ENCODE measurements at places on chromosomes 7 and 10.

DNA sequence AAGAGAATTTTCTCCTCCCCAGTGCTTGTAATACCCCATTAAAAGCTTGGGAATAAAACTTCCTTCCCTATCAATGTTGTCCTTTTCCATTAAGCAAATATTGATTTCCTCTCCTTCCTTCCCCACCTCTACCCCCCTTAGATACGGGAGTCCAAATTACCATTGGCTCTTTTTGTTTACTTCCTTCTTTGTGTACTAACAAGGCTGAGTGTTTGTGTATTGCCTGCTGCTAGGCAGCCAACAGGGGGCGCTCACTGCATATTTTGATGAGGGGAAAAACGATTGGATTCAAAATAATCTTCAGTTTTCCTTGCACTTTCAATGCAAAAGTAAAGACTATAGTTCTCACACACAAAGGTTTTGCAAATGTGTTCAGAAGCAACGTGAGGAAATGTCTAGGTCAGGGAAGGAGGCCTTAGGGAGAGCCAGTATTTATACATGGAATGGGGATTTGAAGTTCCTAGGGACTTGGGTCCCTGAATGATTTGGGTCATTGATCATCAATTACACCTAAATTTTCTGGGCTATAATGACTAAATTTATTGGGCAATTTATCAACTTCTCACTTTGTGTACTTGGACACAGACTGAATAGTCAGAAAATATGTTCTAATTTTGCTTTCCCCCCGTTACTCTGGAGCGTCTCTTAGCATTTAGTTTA, 23.6 kb upstream of the VPS41 start:
- DNase-seq, result no peak

- no peak for DNase-seq
These were observed 618.3 kb downstream of the LRMDA start for GRCh38 chr10:76049581-76050290.

DNA sequence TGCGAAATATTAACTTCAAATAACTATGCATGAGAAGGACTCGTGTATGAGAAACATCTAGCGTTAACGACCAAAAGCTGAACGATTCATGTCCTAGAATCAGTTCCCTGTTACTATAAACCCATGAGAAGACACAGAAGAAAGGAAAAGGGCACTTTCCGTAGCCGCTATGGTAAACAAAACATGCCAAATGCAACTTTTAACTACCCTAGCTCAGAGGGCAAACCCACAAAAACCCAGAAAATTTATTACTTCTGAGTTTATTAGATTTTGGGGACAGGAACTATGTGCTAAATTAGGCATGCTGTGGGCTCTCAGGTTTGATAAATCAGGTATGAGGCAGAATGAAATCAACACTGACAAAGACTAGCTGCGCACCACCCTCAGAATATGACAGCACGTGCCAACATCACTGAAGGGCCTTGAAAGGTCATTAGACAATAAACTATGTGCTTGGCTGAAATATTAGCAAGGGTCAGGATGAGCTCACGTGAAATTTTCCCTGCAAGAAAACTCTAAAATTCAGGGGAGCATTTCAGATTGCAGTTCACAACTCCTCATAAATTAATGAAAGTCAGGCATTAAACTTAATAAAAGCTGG, 102.6 kb downstream of the GLI3 start:
- DNase-seq, result no peak

DNA sequence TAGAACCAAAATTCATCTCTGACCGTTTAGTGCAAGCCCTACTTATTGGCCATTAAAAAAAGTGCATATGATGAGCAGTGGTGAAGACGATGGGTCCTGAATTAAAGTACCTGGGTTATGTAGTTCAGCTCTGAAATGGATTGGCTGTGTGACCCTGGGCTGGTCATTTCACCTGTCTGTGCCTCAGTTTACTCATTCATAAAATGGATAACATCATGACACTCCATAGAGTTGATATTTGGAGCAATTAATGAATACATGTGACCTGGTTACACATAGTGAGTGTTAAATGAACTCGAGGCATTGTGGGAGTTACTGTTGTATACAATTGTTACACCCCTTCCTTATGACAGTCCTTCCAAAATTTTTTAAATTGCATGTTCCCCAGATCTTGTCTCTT, 9.1 kb downstream of the MAP3K8 start:
- no peak for DNase-seq

GRCh38 chr7:80760292-80760691, 121.8 kb downstream of the CD36 start:
- DNase-seq, result no peak

DNA sequence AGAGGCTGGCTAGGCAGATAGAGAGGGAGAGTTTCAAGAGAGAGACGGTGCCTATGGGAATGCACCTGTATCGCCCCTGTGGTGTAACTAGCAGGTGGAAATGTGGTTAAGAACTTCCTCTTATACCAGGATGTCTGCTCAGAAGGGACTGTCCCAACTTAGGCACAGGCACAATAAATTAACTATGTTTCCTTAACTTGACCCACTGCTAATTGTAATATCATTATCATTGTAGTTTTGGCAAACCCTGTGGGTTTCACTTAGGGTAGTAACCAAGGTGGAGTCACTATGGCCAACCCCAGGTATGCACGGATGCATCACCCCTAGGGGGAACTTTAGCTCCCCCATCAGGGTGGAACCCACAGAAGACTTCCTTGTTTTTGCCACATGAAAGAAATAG, 455.7 kb downstream of the DGKB start:
- no peak for DNase-seq

- no peak for DNase-seq
These were observed 205.2 kb downstream of the FAM107B start for GRCh38 chr10:14569274-14570060.

DNA sequence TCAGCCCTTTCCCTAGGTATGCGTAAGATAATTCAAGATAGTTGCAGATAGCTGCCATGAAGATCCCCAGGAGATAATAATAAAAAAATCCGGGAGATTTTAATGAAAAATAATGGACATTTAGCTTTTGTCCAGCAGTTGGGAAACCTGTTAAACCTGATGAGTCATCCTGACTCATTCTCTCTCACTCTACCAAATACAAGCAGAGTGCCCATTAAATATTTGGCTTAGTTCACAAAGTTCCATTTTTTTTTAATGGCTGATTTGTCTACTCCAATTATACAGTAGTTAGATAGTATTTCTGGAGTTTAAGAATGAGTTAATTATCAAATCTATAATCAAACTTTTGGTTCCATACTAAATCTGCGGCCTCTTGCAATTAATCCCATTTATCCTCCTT, 2.1 kb upstream of the SHTN1 start:
- no peak for DNase-seq

- DNase-seq, result no peak
These were observed 6.6 kb upstream of the RHBDD2 start for GRCh38 chr7:75872073-75872782.

All from activated CD4-positive, alpha-beta T cell treated with anti-CD3 and anti-CD28 coated beads for 1 hour (primary cell).